ENCODE measurements at places on chromosomes 3 and 15.

DNA sequence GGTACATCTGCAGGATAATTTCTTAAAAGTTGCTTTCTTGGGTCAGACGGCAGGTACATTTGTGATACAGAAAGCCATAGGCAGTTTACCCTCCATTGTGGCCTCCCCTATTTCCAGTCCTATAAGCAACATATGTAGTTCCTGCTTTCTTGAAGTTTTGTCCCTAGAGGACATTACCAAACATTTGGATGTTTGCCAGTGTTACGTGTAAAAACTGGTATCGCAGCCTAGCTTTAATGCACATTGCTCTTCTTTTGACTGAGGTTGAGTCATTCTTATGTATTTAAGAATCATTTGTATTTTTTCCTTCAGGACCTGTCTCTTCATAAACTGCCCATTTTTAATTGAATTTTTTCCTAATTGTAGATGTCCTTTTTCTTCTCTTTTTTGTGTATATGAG, 114.3 kb downstream of the DIPK2A start:
- no peak for DNase-seq

DNA sequence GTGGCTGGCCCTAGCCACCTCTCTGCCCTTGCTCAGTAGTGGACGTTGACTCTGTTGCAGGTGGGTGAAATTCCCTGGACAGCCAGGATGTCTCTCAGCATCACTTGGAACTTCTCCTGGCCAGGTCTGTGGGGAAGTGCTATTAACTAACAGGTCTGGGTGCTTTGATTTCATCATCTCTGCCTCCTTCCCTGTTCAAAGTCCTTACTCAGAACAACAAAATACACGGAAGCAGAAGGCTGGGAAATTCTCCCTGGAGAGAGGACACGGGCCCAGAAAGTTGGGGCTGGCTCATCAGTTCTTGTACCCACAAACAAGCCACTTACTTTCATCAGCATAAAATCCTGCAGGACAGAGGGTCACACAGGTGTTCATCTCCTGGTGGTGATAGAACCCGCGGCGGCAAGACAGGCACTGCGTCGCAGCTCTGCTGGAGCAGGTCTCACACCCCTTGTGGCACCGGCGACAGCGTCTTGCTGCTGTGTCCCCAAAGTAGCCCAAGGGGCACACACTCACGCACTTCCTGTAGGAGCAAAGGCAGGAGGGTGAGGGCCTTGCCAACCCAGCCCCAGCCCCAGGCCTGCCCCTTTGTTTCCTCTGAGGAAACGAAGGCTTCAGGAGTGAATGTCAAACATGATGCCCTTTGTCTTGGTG, 29.6 kb upstream of the SNRPA1 start:
- no peak for DNase-seq

GRCh38 chr3:25043177-25043576, 384.9 kb upstream of the RARB start:
- DNase-seq, result no peak

DNA sequence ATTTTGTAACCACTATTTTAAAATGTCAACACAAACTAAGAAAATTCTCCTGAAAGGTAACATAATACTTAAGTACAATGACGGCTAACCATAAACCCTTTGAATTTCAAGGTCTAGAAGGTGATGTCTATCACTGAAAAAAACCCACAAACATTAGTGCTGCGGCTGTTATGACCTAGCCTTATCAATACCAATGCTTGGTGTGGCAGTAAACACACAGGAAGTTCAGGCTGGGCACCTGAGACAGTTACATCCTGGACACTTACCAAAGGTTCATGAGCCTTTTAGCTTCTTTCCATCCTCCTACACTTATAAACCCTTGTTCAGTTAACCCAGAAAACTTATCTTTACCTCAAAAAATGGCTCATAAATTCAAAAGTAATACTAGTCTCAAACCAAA, 5.8 kb downstream of the HSPBAP1 start:
- DNase-seq, result no peak

DNA sequence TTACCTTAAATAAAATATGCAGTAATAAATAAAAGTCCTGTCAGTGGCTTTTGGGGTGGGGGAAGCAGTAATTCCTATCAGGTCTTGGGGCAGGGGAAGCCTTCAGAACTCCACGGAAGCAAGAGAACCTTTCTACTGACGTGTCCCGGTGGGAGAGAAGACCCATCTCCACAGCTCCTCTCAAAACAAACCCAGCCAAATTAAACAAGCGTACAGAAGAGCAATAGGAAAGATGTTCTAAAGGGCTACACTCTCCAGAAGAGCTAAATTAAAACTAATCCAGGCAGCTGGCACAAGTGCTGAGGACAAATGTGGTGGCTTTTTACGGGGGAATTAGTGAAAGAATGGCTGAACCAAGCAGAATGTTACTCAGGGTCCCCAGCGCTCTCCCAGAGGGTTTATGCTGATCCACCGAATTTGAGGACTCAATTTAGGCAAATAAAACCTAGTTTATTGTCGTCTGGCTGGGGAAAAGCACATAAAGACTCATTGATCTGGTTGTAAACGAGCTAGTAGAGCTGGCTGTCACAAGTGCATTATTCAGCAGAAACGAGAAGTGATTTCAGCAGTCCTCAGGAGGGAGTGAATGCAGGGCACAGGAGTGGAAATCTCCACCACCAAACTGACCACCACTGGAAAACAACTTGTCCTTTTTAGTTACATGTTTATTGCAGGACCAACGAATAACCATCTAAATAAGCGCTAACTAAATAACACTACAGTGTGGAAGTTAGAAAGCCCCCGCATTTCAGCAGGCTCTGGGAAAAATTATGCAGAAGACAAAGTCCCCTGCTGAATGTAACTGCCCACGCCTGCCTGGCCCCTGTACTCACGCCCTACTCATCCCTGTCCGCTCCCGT, 13.5 kb downstream of the BFSP2 start:
- DNase-seq, result no peak

GRCh38 chr3:138397983-138398382, 36.4 kb upstream of the ESYT3 start:
- DNase-seq, result no peak

GRCh38 chr15:25718169-25718536, 145.0 kb downstream of the ATP10A start:
- DNase-seq, result no peak

DNA sequence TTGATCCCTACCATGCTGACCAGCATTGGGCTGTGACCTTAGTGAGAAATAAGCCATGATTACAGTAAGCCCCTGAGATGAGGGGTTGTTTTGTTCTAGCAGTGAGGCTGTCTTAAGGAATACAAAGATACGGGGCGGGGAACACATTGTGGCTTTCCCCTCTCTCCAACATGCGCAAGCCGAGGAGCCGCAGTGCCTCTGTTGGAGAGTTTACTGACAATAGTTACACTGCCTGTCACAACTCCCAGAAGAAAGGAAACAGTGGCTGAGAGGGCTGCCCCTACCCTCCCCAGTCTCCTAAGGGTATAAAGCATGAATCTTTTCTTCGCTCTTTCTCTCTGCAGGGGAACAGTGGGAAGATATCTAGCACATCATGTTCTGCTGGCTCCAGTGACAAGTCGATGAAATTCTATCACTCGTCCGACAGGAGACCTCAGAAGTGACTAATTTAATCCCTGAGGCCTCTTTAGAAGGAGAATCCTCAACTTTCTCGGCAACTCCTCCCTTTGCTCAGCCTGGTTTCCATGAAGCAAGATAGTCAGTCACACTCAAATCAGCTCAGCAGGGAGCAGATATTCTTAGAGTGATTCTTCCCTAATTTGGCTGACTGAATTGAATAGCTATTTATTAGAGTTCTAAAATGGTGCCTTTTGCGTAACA, 409.0 kb upstream of the PROK2 start:
- no peak for DNase-seq

DNA sequence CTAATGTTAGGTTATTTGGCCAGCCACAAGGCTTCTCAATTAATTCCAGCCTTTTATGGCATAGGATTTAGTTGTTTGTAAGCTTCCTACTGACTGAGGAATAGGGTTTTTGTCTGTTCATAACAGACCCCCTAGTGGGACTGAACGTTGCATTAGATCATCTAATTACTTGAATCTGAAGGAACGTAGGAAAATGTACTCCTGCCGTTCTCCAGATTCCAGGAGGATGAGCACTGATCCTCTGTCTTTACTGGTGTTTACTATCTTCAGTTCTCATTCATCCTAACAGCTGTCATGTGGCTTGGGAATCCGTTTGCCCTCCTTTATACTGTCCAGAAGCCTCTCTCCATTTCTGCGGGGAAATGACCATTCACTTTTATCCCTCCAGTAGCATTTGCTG, 52.7 kb downstream of the RAD54L2 start:
- DNase-seq, result no peak

DNA sequence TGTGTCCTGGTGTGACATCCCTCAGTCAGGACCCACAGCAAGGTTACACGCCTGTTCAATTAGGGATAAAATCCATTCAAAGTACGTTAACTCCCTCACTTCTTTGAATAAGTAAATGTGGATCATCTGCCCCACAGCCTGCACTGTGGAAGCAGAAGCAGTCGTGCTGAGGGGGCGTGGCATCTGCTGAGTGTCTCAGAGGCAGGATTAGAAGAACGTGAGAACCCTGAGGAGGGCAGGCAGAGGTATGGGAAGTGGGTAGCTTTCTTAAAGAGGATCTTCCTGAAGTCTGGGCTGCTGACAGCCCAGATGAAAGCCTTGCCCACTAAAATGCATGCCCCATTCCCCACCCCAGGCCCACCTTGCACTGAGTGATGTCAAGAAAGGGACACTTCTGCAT, 28.5 kb downstream of the CRABP1 start:
- DNase-seq, result no peak

DNA sequence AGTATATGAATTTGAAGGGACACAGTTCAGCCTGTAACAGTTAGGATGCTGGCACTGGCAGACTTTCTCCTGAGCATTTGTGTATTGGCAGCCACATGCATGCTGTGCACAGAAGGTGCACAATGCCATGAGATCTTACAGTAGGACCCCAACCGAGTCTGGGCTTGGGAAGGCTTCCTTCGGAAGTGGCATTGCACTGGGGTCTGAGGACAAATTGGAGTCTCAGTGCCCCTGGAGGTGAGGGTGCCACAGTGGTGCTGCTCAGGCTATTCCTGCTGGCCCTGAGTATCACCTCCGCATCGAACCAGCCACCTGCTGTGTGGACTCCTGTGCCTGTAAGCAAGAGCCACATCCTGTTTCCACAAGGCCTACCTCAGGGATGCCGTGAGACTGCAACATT, 99.5 kb downstream of the DNAJB8 start:
- no peak for DNase-seq

- no peak for DNase-seq
Measured at GRCh38 chr3:12132881-12133280, 25.8 kb downstream of the TIMP4 start.

GRCh38 chr3:150324788-150325187, 83.3 kb upstream of the TSC22D2 start:
- DNase-seq, result no peak

- DNase-seq, result no peak
Measured at GRCh38 chr15:30928076-30928475, 24.4 kb downstream of the FAN1 start.

- no peak for DNase-seq
Measured at GRCh38 chr3:157499342-157499963, 3.8 kb downstream of the VEPH1 start.
